ENCODE measurements at places on chromosomes 16 and 17.

DNA sequence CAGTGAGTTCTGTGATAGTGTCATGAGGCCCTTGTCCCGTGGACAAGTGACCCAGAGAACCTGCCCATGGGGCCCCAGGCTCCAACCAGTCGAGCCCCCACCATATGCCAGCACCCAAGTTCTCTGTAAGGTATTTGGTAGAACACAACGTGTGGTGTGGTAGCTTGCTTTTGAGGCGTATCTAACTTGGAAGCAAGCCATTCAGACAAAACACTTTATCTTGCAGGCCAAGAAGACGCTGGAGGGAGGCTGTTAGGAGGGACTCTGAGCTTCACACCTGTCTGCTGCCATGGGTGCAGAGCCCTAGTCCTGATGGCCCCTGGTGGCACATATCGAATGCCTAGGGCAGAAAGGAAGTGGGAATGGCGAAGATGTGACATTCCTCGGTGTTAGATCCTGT, 1.6 kb downstream of the NDUFAF8 start:
- DNase-seq = no peak

- DNase-seq = no peak
Observed at GRCh38 chr16:81807767-81808358, 28.8 kb downstream of the PLCG2 start.

GRCh38 chr16:56700631-56701030, 18.4 kb downstream of the MT1X start:
- no peak for DNase-seq

DNA sequence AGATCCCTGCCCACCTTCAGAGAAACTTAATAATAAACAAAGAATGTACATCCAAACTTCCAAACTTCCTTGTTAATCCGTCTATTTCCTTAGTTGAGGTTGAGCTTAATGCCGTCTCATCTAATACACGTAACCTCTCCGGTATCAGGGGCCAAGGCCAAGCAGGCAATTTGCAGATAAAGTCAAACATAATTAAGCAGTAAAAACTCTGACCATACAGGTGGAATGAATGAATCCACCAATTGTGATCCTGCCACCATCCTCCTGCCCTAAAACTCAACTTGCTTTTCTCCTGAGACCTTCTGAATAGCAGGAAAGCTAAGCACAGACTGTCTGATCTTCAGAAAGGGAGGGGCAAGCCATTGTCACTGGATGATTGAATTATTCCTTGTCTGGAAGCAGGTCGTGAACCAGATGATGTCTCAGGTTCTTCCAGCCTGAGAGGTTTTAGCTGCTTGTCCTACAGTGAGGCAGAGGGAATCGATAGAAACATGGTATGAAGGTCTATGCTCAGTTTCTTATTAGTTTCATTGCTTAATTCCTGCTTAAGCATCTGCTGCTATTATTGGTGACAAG, 1111.8 kb upstream of the EEF2KMT start:
- DNase-seq = no peak

GRCh38 chr17:75155191-75155601, 884 bp upstream of the JPT1 start:
- DNase-seq = no peak

DNA sequence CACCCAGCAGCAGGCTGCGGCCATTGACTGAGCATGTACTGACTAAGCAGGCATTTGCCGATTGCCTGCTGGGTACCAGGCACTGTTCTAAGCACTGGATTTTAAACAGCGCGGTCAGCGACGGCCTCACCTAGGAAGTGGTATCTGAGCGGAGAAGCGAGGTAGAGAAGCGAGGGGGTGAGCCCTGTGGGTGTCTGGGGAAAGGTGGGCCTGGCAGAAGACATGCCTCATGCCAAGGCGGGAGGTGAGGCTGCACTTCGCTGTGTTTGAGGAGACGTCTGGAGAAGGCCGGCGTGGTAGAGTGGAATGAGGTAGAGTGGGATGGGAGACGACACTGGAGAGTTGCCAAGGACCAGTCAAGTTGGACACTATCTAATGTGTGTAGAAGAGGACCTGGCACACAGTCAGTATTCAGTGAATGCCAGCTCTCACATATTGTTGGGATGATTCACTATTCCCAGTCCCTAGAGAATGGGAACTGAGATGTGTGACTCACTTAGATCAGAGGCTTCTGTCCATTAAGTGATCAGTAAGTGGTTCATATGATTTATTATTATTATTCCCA, 14.4 kb downstream of the SYCE1L start:
- no peak for DNase-seq

- no peak for DNase-seq
Observed at GRCh38 chr16:90018652-90019542, at the start of gene DBNDD1. TSS of gene DBNDD1 (minus strand) at chr16:90019456. CDS start at chr16:90019341, 115 bp downstream.

- no peak for DNase-seq
Observed at GRCh38 chr16:75927810-75928209, 201.5 kb upstream of the CPHXL start.

GRCh38 chr17:41396996-41397660, at the start of gene KRT31:
TSS of gene KRT31 (minus strand) at chr17:41397608. CDS start at chr17:41397539, 69 bp downstream.
- no peak for DNase-seq
